SW480 (cell line): ENCODE measurements at places on chromosomes 2 and 18.

DNA sequence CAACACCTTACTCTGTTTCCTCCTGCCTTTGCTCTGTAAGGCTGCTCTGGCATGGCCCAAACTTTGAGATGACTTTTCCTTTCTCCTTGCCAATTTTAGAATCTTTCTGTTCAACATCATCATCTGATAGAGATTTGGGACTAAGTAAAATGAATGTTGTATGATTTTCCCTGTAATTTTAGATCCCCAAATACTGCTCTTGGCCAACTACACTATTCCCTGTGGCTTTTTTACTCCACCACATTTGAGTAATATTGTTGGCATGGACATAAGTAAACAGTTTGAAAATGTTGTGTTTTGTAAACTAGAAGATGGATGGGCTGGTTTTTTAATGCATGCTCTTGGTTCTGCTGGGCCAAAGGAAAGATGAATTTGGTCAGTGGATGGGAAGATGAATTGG lies 12.1 kb downstream of the LTBP1 start:
- no peak for DNase-seq

- DNase-seq, result no peak
These were observed 7.9 kb downstream of the PPP3R1 start for GRCh38 chr2:68244456-68244855.

- DNase-seq, result no peak
These were observed 1155.4 kb downstream of the BCL11A start for GRCh38 chr2:59398081-59398480.

GRCh38 chr2:174007010-174007409 lies 41.8 kb upstream of the SP3 start:
- DNase-seq, result peak; percentile 60

DNA sequence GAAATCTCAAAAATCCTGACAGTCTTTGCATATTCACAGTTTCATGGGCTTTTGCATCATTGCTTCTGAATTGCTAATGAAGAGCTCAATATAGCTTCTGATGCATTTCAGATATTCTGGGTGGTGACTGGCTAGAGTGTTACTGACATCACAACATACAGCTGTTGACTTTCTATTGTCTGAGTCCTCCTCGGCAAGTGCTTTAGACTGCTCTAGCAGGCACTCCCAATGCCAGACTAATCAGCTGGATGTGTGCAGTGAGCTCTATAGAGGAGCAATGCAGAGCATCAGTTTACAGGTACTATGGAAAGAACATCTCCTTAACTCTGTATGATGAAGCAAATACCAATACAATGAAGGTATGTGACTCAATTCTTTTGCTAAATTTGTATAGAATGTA lies 54.9 kb downstream of the R3HDM1 start:
- DNase-seq, result no peak

DNA sequence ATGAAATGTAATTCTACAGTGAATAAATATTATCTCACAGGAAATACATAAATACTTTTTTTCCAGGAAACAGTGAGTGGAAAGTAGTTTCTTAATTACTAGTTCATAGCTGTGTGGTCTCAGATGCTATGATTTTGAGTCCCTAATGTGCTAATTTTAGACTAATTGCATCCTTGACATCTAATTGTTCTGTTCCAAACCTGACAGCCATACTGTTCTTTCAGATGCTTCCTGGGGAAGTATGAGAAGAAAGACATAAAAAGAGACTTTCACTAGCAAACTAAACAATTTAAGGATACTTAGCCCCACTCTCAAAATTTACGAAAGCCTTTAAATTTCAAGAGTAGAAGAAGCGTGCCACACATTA lies 350.9 kb upstream of the CDH20 start:
- no peak for DNase-seq

- DNase-seq, result no peak
These were observed 52.4 kb downstream of the STK39 start for GRCh38 chr2:168194784-168195522.

- DNase-seq, result no peak
These were observed 165.5 kb downstream of the TMEM247 start for GRCh38 chr2:46644690-46645385.

- no peak for DNase-seq
These were observed 1.2 kb upstream of the RAB12 start for GRCh38 chr18:8607776-8608742.

DNA sequence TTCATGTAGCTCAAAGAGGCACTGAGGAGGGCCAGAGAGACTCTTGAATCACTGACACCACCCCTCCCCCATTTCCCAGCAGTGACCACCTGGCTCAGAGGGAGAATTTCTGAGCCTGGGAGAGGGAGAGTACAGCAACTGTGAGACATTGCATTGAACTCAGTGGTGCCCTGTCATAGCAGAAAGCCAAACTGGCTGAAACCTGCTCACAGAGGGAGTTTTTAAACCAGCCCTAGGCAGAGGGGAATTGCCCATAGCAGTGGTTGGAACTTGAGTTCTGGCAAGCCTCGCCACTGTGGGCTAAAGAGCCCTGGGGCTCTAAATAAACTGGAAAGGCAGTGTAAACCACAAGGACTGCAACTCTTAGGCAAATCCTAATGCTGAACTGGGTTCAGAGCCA lies 243.1 kb downstream of the ADCYAP1 start:
- no peak for DNase-seq

GRCh38 chr2:53289309-53290006 lies 478.1 kb upstream of the CHAC2 start:
- DNase-seq, result no peak

DNA sequence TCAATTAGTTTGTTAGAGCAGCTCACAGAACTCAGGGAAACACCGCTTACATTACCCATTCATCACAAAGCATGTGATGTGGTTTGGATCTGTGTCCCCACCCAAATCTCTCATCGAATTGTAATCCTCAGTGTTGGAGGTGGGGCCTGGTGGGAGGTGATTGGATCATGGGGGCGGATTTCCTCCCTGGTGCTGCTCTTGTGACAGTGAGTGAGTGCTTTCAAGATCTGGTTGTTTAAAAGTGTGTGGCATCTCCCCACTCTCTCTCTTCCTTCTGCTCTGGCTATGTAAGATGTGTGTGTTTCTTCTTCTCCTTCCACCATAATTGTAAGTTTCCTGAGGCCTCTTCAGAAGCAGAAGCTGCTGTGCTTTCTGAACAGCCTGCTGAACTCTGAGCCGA lies 63.5 kb upstream of the AGPS start:
- no peak for DNase-seq

DNA sequence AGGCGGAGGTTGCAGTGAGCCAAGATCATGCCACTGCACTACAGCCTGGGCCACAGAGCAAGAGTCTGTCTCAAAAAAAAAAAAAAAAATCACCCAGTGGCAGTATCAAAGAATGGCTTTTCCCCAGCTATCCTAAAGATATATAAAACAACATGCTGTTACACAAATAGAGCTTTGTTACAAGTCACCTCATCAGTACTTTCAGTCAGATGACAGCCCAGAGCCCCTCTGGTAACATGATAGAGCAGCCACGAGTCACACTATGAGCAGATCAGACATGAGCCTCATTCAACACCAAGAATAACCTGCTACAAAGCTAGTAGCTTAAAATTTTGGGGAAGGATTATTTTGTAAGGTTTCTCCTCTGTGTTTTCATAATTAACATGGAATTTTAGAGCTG lies 25.2 kb downstream of the PDE11A start:
- DNase-seq, result no peak

GRCh38 chr18:7413906-7414305 lies 153.2 kb upstream of the PTPRM start:
- no peak for DNase-seq

- DNase-seq, result no peak
These were observed 3.1 kb upstream of the GATA6 start for GRCh38 chr18:22166069-22166950.

- DNase-seq, result no peak
These were observed 44.3 kb downstream of the MAP3K20 start for GRCh38 chr2:173119944-173120343.
